CD4-positive, CD25-positive, alpha-beta regulatory T cell (primary cell): ENCODE measurements at places on chromosomes 5 and 9. TPM values are rescaled to one million over a fixed set of nuclear protein-coding genes. Genes with fewer than 3 reads are reported as not detected.

DNA sequence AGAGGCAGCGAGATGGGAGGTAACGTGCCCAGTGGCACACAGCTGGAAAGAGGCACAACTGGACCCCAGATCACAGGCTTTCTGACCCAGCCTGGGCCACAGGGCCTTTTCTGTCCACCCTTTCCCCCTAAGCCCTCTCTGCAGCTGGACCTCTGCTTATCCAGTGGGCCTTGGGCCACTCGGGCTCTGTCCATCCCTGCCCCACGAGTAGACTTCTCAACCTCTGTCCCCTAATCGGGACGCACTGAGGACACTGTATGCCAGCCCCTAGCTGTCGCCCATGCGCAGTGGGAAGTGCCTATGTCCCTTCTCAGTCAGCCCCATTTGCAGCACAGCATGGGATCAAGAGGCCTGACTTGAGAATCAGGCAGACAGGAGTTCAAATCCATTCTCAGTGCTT is 65.6 kb upstream of the NEURL1B start:
- H3K27me3 ChIP-seq = no peaks in the 10 kb centered on the region
- no peak overlapping the region for H3K27ac ChIP-seq
- H3K4me3 ChIP-seq = no peak overlapping the region
- DNase-seq = no peak

The KIF24 gene
- 0.21 TPM for polyA plus RNA-seq

DNA sequence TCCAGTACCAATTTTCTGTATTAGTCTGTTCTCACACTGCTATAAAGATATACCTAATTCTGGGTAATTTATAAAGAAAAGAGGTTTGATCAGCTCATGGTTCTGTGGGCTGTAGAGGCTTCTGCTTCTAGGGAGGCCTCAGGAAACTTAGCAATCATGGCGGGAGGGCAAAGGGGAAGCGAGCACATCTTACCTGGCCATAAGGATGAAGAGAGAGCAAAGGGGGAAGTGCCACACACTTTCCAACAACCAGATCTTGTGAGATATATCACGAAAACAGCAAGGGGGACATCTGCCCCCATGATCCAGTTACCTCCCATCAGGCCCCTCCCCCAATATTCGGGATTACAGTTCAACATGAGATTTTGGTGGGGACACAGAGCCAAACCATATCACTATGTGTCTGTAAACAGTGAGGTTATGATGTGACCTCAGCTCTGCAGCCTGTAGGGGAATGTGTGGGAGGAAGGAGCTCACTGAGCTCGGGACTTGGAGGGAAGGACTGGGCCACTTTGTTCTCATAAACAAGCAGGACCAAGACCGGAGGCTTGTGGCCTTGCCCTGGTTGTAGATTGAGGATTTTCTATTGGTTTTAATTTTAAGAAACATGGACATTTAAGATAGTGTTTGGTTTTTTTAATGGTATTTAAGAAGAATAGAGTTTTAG is 85.2 kb downstream of the EHMT1 start:
- peaks cover 30% of the 10 kb centered on the region for H3K4me1 ChIP-seq
- no peaks in the 10 kb centered on the region for H3K27me3 ChIP-seq
- no peak overlapping the region for H3K27ac ChIP-seq
- DNase-seq = no peak
- no peak overlapping the region for H3K4me3 ChIP-seq
- peaks cover 3% of the 10 kb centered on the region for H3K36me3 ChIP-seq

DNA sequence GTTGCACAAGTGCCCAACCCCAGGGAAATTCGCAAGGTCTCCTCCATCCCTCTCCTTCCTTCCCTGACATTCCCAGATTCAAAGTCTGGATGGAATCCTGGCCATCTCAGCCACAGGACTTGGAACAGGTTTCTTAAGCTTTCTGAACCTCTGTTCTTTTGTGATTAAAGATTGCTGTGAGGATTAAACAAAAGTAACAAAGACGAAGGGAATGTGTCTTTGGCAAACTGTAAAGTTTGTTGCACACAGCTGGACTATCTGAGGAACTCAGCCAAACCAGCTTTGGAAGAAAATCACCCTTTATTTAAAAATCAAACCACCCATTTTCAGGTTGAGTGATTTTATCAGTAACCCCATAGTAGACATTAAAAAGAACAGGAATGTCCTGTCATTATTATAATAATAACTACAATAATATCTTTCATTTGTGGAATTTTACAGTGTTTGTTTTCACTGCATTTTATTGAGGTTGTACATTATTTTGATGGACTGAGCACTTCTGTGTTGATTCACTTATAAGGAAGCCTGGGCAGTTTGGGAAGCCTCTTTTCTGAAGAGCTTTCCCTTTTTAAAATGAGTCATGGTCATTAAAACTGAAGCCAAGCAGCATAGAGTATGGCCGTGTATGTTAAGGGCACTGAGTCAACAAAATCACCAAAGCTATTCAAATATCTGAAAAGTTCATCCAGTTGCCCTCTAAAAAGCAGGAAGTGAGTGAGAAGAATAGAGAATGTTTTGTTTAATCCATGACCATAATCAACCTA is 310.2 kb downstream of the AGTPBP1 start:
- DNase-seq = no peak
- no peak overlapping the region for H3K4me3 ChIP-seq
- no peaks in the 10 kb centered on the region for H3K27me3 ChIP-seq

DNA sequence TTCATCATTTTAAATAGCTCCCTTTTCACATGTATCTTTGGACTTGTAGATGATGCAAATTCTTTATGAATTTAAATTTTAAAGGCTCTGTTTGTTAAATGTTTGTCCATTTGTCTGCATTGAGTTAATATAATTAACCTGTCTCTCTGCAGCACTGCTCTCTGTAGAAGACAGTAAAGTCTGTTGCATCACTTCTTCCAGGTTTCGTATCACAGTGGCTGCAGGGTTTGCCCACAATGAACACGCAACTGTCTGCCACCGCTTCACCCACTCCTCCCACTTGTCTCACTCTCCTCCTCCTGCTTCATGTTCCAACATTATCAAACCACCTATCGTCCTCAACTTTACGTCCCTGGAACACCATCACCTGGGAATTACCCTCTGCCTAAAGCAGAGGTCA is 231.3 kb upstream of the SLC30A5 start:
- no peaks in the 10 kb centered on the region for H3K36me3 ChIP-seq
- no peak for DNase-seq
- no peaks in the 10 kb centered on the region for H3K4me1 ChIP-seq
- no peak overlapping the region for H3K4me3 ChIP-seq
- peaks cover 2% of the 10 kb centered on the region for H3K27me3 ChIP-seq

The TSLP gene
- polyA plus RNA-seq = not detected
